ENCODE measurements at places on chromosomes 6 and 20.

- peak; percentile 51 for DNase-seq
Observed at GRCh38 chr6:87723170-87724078, 21.4 kb upstream of the AKIRIN2 start.

GRCh38 chr20:52289956-52290565 is 98.5 kb upstream of the ZFP64 start:
- no peak for DNase-seq

DNA sequence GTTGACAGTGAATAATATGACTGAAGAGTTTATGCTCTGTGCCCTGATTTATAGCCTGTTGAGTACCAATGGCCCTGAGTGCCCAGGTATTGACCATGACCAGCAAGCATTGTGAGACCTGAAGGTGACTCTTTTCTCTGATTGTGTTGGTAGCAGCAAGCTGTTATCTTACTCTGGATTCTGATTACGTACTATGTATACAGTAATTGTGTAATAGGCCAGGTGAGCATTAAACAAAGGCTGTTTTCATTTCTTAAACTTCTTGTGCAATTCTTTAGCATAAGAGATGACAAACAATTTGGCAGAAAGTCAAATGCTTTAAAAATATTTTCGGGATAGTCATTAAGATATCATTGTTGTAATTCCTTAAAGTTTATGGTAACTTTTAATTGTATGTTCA is 111.7 kb upstream of the PTPRK start:
- no peak for DNase-seq

- no peak for DNase-seq
Observed at GRCh38 chr20:57025261-57025660, 241.2 kb downstream of the BMP7 start.

- DNase-seq: no peak
Observed at GRCh38 chr6:105482921-105483320, 80.0 kb upstream of the PREP start.

GRCh38 chr6:100475554-100476320 is 11.0 kb upstream of the SIM1 start:
- DNase-seq: no peak

DNA sequence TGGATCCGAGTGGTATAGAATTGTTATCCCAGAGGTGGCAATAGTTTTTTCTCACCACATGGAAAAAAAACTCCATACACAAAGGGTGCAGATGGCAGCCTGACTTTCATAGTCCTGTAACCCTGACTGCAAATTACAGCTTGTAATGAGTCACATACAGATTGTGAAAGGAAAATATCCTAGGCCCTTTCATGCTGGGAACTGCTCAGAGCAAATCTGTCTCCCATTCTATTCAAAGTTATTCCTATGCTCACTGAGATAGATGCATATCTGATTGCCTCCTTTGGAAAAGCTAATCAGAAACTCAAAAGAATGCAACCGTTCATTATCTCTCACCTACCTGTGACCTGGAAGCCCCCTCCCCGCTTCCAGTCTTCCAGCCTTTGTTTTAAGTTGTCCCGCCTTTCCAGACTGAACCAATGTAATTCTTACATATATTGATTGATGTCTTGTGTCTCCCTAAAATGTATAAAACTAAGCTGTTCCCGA is 108.7 kb upstream of the MAP3K4 start:
- DNase-seq: no peak

DNA sequence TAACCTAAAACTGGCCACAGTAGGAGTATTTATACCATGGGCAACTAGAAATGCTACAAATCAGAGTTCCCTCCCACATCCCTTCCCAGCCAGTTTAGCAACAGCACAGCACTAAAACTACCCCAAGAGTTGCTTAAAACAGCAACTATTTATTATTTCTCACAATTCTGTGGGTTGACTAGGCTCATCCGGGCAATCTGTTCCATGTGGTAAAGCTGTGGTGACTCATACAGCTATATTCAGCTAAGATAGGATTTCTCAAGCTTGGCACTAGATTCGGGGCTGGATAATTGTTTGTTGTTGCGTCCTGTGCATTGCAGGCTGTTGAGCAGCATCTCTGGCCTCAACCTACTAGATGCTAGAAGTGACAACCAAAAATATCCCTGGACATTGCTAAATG is 8.6 kb upstream of the HECA start:
- no peak for DNase-seq

DNA sequence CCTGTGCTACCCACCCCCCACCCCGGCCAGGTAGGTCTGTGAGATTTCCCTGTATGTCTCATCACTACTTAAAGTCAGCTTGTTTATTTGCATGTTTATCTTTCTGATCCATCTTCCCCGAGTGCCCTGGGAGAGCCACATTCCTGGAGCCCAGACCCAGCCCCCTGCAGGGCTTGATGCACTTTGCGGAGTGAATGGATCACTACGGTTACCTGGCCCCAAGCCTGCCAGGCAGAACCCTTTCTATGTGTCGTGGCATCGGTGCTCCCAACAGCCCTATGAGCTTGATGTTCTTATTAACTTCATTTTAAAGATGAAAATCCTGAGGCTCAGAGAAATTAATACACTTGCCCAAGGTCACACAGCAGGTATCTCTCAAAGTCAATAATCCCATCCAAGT is 13.6 kb upstream of the SLCO4A1 start:
- no peak for DNase-seq

DNA sequence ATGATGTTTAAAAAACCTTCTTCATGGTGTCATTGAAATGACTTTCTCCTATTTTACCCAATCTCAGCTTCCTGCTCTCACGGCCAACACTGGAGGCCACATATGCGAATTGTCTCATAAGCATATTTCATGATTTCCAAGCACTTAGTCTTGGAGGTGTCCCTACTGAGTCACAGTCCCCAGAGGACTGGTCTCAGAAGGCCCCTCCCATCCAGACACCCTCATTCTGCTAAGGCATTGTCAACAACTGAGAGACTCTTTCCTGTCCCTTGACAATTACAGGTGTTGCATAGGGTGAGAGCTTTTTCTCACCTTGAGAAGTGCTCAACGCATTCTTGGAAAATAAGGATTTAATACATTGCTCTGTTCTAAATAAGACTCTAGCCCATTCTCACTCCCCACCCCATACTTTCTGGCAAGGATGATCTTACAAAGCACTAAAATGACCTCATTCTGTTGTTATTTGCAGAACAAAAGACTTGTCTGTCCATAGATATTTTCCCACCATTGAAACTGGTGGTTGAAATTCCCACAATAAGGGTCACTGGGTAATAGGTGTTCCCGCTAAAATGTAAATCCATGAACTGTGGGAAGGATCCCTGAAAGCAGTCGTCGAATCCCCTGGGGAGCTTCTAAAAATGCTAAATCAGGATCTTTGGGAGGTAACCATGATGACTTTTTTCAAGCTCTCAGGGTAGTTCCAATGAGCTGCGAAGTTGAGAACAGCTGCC is 32.3 kb upstream of the SLC22A23 start:
- DNase-seq: no peak

GRCh38 chr6:3252369-3252768 is 6.4 kb upstream of the PSMG4 start:
- no peak for DNase-seq

DNA sequence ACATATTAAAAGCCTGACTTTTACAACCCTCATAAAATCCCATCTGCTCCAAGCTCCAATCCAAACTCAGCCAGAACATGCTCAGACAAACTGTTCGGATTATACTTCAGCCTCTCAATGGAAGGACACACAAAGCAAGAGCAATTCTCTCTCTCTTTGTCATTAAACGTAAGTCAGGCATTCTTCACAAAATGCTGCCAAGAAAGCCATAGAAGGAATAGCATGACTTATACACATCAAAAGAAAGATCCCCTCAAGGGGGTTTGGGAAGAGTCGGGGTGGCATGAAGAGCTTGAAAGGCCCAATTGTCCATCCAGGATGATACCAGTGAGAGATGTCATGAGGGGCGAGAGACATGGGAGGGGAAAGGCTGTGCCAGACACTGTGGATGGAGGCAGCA is 268.9 kb downstream of the PREX1 start:
- no peak for DNase-seq

- no peak for DNase-seq
Observed at GRCh38 chr6:31949926-31950548, 4.1 kb downstream of the CFB start.

DNA sequence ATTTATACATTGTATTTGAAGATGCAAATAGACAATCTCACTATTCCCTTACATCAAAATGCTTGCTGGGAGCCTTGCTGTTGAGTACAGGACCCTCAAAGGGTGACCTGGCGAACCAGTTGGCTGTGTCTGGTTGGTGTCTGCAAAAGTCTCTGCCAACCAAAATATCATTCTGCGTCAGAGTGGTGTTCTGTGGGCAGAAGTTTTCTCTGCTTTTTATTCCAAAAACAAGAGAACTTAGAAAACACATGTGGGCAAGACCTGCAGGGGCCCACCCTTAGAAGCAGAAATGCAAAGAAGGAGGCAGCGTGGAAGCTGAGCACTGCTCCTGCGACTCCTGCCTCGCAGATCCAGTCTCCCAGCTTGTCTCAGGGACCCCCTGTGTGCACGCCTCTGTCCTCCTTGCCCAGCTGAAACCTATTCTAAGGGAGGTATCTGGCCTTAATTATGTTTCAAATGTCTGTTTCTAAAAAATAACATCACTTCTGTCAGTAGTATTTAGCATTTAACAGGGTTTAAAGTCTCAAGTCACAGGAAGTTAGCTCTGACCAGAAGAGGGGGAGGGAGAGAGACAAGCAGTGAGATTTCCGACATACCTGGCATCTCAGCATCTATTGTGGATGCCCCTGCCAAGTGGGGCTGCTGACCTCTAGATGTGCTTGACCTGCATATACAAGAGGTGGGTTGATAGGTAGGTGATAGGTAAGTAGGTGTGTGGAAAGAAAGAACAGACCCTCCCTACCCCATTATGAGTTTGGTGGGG is 101.3 kb downstream of the SASH1 start:
- DNase-seq: no peak

GRCh38 chr6:111620169-111620568 is 14.5 kb upstream of the TRAF3IP2 start:
- DNase-seq: no peak

GRCh38 chr6:53432318-53433161 is 83.8 kb upstream of the ELOVL5 start:
- DNase-seq: no peak

- no peak for DNase-seq
Observed at GRCh38 chr6:101224751-101225150, 168.8 kb upstream of the GRIK2 start.

GRCh38 chr20:38219006-38219950 is 41.3 kb downstream of the KIAA1755 start:
- DNase-seq: no peak

- DNase-seq: no peak
Observed at GRCh38 chr6:44800784-44801592, 413.5 kb downstream of the CDC5L start.

GRCh38 chr20:24949756-24950127 is 673 bp downstream of the CST7 start:
- peak; percentile 50 for DNase-seq

GRCh38 chr6:1609648-1610496 is at the start of gene FOXC1:
Gene FOXC1 (plus strand): TSS chr6:1609915. CDS start chr6:1610446, 531 bp downstream.
- no peak for DNase-seq

DNA sequence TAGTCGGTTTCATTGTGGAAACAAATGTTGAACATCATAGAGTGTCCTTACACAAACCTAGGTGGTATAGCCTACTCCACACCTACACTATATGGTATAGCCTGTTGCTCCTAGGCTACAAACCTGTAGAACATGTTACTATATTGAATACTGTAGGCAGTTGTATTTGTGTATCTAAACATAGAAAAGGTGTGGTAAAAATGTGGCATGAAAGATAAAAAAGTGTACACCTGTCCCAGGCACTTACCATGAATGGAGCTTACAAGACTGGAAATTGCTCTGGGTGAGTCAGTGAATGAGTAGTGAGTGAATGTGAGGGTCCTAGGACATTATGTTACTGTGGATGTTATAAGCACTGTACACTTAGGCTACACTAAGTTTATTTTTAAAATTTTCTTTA is 103.0 kb downstream of the ZFAND3 start:
- no peak for DNase-seq

- DNase-seq: no peak
Observed at GRCh38 chr6:163354761-163355425, 59.6 kb upstream of the QKI start.

DNA sequence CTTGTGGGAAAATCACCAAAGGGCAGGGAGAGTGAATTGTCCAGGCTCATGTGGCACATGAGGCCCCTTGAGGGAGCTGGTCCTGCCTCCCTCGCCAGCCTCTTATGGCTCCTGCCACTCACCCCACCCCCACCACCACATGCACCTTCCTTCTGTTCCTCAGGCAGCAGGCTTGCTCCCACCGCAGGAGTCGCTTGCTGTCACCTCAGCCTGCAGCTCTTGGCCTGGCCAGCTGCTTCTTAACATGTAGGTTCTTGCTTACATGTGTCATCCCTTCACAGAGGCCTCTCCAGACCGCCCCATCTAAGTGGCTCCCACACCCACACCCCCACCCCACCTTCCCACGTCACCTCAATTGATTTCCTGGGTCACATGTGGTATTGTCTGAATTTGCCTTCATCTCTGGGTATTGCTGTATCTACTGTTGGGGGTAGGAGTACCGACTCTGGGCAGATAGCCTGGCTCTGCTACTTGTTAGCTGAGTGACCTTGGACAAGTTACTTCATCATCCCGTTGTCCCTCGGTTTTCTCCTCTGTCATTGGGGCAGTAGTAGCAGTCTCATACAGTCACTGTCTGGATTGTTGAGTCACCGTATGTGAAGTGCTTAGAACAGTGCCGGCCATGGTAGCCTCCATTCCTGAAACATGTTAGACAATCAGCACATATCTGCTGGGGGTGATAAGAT is 41.7 kb downstream of the SLC9A8 start:
- DNase-seq: no peak

- DNase-seq: no peak
Observed at GRCh38 chr6:16600701-16601100, 160.6 kb downstream of the ATXN1 start.

GRCh38 chr20:37071481-37071911 is 24.3 kb downstream of the RBL1 start:
- DNase-seq: no peak

DNA sequence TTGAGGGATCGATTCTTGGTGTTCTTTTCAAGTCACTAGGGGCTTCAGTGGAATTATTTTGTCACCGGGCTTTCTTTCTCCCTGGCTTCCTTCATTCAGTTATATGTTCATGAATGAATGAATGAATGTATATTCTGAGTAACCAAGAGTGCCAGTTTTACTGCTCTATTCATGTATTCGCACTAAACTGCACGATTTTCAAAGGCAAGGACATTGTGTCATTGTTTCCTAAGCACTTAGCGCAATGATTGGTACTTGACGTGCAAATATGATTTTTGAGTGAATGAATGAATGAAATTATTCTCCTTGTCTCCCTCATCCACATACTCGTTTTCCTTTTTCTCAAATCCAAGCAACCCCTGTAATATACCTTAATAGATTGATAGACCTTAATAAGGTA is 822 bp downstream of the AFG1L start:
- no peak for DNase-seq

DNA sequence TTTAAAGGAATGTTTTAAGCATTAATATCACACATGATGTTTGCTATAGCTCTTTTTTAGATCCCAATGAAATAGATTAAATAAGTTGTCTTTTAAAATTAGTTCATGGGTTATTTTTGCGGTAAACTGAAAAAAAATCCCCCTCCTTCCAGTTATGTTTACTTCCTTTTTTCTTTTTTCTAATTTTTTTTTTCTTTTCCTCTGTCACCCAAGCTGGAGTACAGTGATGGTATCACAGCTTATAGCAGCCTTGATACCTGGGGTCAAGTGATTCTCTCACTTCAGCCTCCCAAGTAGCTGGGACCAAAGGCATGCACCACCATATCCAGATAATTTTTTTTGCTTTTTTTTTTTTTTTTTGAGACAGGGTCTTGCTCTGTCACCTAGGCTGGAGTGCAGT is 17.8 kb upstream of the SCAF8 start:
- DNase-seq: no peak

All from NK-92 treated with Interleukin-12 subunit alpha and Interleukin-12 subunit beta, amount 100 ng/mL, for 24 hours (cell line).